Stimulated activated CD8-positive, alpha-beta memory T cell treated with anti-CD3 and anti-CD28 coated beads, Interleukin-7, amount 100 ng/mL, for 1 hour (primary cell): ENCODE measurements at places on chromosomes 4 and X.

- no peak for DNase-seq
These were observed 217.6 kb downstream of the PTTG2 start for GRCh38 chr4:38177641-38178391.

DNA sequence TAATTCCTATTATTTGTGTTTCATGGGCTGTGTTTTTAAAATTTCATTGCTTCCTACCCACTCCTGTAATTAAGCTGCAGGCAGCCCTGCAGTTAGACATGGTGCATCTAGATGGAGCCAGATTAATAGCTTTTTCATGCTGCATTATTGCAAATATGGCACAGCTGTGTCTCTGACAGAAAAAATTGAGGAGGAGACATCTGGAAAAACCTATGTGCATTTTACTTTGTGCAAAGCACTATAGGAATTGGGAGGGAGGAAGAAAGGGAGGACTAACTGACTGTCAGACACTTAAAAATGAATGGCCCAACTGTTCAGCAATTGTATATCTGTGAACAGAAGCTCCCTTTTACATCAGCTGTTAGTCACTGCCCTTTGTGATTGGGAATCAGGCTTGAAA, 8.1 kb upstream of the RPGR start:
- DNase-seq: no peak

- DNase-seq: no peak
These were observed 88.3 kb downstream of the VCX3A start for GRCh38 chrX:6446582-6446981.

- DNase-seq: no peak
These were observed 10.0 kb downstream of the ART3 start for GRCh38 chr4:76084542-76084941.

DNA sequence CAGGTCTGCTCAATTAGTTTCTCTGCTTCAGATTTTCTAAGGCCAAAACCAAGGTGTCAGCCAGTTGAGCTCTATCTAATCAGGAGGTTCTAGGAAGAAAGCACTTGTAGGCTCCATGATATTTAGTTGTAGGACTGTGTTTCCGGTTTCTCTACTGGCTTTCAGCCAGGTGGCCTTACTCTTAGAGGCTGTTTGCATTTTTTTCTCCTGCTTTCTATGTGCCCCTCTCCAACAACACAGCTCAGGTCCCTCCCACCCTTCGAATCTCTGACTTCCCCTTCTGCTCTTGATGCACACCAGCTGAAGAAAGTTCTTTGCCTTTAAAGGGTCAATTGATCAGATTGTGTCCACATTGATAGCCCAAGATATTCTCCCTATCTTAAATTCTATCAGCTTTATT, 245.2 kb downstream of the RAB28 start:
- no peak for DNase-seq

- DNase-seq: no peak
These were observed 28.2 kb upstream of the IGSF1 start for GRCh38 chrX:131317326-131317725.

DNA sequence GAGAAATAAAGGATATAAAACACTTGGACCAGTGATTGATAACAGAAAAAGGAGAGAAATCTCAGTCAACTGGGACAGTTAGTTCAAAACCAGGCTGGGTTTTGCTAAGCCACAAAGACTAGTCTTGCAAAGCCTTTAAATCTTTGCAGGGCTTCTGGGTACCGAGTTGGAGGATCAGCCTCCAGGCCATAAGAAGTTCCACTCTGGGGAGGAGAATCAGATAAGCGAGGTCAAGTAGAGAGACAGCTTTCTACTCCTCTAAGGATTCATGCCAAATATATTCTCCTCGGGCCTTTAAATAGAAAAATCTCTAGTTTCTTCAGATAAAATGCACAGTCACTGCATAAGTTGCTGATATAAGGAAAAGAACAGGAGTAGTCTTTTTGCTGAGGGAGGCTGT, 92.7 kb downstream of the MFAP3L start:
- no peak for DNase-seq

- no peak for DNase-seq
These were observed 123.4 kb downstream of the CLCN5 start for GRCh38 chrX:50045823-50046222.

DNA sequence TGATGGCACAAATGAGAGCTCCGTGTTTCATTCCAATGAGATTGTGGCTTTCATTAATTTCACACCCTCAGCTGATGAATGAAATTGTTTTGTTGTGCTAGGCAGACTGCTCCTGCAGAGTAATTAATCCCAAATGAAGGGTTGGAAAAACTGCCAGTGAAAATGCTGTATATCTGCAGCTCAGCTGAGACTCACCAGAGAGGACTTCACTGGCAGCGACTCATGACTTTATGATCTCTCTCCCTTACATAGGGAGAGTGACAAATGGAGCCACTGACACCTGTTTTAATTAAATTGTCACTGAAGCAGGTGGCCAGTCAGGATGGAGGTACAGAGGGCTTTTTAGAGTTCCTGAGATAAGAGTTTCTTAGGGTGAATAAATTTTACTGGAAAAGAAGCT, 24.8 kb downstream of the GRXCR1 start:
- no peak for DNase-seq

- DNase-seq: no peak
These were observed 55.3 kb upstream of the RAPGEF2 start for GRCh38 chr4:159047478-159048165.
